ENCODE measurements at places on chromosomes 4 and X.

DNA sequence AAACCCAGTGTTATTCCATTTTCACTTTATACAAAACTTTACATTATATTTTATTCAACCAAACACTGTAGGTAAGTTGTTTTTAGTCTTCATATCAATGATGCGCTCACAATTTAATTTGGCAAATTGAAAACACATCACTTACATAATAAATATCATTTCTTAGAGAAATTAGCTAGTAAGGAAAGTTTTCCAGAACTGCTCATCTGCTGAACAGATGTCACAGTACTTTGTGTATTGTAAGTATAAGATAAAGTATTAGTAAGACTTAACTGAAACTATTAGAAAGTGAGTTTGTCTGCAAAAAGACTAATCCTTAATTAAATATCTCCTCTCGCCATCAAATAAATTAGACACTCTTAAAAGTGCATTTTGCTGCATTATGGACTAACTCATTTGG is 108.7 kb upstream of the PACRGL start:
- no peak for DNase-seq

DNA sequence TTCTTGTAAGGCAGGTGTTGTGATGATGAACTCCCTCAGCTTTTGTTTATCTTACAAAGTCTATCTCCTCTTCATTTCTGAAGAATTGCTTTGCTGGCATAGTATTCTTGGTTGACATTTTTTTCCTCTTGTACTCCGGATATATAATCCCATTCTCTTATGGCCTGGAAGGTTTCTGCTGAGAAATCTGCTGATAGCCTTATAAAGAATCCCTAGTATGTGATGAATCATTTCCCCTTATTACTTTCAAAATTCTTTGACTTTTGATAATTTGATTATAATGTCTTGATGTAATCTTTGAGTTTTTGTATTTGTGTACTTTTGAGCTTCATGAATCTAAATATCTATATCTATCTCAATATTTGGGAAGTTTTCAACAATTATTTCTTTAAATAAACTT is 655.3 kb upstream of the MAGEB2 start:
- DNase-seq: no peak

DNA sequence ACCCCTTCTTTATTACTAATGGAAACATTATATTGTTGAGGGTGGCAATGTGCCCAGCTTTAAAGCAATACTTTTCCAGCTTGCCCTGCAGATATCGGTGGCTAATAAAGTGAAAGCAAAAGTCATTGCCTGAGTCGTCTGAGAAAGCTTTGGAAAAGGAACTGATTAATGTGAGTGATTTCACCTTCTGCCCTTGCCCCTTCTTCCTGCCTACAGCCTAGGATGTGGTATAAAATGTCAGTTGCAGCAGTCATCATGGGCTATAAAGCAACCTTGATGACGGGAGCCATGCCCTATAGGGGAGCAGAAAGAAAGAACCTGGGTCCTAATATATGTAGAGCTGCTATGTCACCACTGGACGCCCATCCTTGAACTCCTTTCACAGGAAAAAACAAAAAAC is 132.4 kb upstream of the USP9X start:
- DNase-seq: no peak

DNA sequence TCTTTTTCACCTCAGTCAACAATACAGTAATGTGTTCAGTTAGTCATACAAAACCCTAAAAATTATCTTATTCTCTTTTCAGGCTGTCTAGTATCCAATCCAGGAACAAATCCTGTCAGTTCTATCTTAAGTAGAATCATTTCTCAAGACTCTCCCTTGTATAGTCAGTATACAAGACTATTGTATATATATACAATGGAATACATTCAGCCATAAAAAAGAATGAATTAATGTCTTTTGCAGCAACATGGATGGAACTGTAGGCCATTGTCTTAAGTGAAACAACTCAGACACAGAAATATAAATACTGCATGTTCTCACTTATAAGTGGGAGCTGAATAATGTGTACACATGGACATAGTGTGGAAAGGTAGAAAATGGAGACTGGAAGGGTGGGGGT is 501.2 kb upstream of the ATOH1 start:
- no peak for DNase-seq

- no peak for DNase-seq
Measured at GRCh38 chrX:101774340-101774739, 114.7 kb upstream of the ARMCX2 start.

Data from urothelium cell line (cell line).